ENCODE measurements at places on chromosomes 5 and 9.

DNA sequence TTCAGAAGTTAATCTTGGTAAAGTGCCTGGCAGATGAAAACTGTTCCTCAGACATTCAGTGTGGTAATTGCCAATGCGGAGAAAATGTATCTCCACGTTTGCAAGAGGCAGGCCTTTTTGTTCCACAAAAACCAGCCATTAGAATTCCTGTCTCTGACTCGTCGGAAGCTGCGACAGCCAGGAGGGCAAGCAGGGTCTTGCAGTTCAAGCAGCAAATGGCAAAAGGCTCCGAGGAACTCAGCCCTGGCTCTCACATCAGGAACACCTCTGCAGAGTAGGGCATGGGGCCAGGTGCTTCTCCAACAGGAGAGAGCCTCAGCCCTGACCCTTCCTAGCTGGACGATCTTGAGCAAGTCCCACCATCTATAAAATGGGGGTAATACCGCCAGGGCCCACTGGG lies 69.0 kb upstream of the CPLX2 start:
- DNase-seq, result no peak

GRCh38 chr5:59766427-59767210 lies 126.9 kb downstream of the PDE4D start:
- no peak for DNase-seq

DNA sequence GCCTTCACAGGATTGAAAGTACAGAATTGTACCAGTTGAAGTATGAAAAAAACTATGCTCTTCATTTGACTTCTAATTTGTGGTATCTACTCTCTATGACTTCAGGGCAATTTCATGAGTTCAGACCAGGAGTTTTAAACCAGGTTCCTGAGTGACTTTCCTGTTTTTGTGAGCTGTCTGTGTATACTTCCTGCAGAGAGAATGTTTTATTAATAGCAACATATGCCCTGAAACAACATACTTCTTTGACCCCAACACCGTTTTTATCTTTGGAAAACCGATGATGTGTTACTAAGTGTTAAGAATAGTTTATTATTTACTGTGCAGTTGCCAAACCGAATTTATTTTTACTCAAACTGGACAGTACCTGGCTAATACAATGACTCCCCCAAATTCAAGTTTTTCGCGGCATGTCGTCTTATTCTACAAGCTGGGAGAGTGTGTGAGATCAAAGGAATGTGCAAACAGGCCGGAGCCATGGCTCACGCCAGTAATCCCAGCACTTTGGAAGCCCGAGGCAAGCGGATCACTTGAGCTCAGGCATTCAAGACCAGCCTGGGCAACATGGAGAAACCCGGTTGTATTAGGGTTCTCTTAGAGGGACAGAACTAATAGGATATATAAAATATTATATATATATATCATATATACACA lies 58.7 kb upstream of the ERBIN start:
- DNase-seq, result no peak

- DNase-seq, result no peak
These were observed 69.0 kb downstream of the TRIO start for GRCh38 chr5:14211818-14212803.

GRCh38 chr5:113340537-113340936 lies 94.3 kb downstream of the TSSK1B start:
- DNase-seq, result no peak

- peak; percentile 9 for DNase-seq
These were observed 52.4 kb downstream of the DMRT1 start for GRCh38 chr9:893843-894420.

- peak; percentile 52 for DNase-seq
These were observed 5.4 kb upstream of the TIFAB start for GRCh38 chr5:135457424-135458071.

DNA sequence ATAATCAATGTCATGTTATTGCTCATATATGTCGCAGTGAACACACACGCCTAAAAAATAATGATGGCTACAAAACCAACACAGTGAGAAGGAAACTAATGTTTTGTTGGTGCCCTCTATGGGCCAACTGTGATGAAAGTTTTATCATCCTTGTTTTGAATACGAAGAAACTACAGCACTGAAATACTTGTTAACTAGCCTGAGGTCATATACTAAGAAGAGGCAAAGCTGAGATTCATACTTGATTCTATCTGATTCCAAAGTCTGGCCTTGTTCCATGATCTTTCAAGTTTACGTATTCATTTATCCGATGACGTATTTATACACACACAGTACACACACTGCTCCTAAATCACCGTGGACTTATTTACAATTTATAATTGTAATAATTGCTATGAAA lies 16.1 kb upstream of the DRD1 start:
- no peak for DNase-seq

- DNase-seq, result no peak
These were observed 157.8 kb downstream of the ARHGEF28 start for GRCh38 chr5:73783828-73784227.

DNA sequence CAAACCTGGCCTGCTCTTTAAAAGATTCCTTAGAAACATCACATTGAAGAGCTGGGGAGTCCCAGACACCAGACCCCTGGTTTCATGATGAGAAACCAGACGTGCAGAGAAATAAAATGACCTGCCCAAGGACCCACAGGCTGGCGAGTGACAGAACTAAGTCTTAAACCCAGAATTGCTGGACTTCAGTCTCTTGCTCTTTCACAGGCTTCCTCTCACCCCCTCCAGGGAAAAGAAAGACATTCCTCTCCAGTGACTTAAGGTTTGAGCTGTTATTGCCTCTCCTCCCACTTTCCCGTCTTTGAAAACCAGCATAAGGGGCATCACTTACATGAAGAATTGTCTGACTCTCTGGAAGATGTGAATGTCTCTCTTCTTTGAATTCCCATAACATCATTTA lies 535.2 kb downstream of the IRX1 start:
- DNase-seq, result no peak

DNA sequence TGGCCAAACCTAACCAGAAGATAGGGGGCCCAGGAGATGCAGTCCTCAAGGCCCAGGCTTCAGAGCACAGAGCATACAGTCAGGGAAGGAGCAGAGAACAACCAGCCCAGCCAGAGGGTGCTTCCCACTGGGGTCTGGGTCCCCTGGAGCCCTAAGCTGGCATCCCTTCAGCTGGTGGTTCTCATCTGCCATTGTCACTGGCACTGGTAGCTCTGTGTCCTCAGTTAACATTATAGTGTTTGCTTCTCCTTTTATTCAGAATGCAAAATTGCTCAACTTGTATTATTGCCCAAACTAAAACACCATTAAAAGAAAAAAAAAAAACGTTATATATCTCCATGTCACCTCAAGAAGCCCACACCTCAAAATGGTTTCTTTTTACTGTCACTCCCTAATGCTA lies 219.2 kb downstream of the ENC1 start:
- no peak for DNase-seq

DNA sequence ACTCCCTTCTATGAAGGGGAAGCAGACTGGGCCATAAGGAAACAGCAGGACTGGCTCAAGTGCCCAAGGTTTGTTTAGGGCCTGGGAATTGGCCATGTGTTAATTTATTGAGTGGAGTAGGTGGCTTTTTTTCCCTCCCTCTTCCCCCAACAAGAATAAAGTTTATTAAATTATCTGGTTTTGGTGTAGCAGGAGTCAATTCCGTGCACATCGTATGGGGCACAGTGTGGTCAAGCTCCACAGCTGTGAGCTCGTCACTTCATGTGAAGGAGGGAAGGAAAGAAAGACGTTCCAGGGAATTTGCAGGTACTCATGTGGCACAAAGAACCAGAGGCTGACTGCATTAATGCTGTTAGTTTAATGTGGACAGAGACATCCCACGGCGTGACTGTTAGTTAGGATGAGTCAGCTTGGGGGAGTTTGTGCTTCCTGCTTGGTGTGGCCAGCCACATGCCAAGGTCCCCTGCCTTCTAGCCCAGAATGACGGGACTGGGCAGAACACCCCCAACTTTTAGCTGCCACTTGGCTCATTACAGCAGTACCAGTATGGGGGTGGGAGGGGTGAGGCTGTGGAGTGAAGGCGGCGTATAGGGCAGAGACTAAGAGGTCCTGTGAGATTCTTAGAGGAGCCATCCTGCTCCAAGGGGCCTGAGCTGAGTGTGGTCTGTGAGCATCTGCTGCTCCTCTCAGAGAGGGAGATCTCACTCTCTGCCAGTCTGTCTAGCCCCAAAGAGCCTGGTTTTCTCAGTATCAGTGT lies 33.2 kb downstream of the CSF1R start:
- DNase-seq, result no peak

DNA sequence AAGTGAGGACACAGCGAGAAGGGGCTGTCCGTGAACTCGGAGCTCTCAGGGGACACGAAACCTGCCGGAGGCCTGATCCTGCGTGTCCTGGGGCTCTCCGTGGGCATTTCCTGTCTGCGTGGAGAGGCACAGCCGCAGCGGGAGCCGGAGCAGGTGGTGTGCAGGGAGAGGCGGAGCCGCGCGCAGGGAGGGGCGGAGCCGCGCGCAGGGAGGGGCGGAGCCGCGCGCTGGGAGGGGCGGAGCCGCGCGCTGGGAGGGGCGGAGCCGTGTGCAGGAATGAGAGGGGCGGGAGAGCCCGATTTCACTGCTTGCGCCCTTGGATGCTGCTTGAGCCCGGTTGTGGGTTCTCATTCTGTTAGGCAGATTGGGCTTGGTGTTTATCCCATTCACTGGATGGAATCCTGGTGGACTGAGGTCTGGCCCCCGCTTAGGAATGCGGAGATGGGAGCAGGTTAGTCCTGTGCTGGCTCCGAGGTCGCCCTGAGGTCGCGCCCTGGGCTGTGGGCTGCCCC lies 26.7 kb downstream of the NDUFS6 start:
- DNase-seq, result no peak

GRCh38 chr9:98942906-98943681 lies 613 bp upstream of the COL15A1 start:
- DNase-seq, result no peak

DNA sequence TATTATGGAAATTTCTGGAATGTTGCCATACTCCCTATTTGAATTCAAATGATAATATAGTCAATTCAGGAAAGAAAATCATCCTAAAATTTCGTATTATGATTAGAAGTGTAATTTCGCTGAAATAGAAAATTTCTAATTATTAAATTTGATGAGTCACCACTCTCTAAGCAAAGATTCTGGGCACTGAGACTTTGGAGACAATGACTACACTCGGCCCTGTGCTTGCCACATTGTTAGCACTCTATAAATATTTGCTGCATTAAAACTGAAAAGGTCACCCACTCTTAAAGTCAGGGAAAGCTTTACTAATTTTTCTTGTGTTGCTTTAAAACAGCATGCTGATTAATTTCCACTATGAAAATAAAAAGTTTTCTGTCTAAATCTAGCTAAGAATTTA lies 240.3 kb downstream of the TLE4 start:
- DNase-seq, result no peak

DNA sequence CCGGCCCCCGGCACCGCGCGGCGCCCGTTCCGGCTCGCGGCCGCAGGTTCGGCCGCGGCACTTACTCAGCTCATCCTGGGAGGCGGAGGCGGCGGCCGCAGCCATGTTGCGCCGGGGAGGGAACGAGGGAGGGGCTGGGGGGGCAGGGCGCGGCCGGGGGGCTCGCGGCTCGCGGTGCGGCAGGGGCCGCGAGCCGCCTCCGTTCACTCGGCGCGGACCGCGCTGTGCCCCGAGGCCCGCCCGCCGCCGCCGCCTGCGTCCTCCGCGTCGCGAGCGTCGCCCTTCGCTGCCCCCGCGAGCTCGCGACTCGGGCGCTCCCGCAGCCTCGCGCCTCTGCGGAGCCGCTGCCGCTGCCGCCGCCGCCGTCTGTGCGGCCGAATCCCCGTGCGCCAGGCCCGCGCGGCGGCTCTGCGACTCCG lies 735 bp downstream of the ECPAS start:
- DNase-seq, result peak; percentile 26

- DNase-seq, result no peak
These were observed 27.6 kb downstream of the ACTL7A start for GRCh38 chr9:108889649-108890067.

DNA sequence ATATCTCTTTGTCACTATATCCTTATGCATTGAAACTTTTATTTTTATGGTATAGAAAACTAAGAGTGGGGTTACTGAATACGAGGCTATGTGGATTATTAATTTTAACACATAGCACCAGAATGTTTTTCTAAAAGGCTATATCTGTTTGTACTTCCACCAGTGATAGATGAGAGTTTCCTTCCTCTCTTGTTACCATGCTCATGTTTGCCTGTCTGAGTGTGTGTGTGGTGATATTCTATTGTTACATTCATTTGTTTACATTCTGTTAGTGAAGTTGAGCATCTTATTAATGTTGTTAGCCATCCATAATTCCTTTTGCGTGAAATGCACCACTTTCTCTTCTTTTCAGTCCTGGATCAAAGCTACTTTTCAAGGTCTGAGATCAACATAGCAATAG lies 54.1 kb upstream of the ALDH1A1 start:
- no peak for DNase-seq

GRCh38 chr5:74938250-74938933 lies 72.2 kb upstream of the FAM169A start:
- no peak for DNase-seq

GRCh38 chr5:173234129-173234790 lies 746 bp downstream of the NKX2-5 start:
- no peak for DNase-seq

DNA sequence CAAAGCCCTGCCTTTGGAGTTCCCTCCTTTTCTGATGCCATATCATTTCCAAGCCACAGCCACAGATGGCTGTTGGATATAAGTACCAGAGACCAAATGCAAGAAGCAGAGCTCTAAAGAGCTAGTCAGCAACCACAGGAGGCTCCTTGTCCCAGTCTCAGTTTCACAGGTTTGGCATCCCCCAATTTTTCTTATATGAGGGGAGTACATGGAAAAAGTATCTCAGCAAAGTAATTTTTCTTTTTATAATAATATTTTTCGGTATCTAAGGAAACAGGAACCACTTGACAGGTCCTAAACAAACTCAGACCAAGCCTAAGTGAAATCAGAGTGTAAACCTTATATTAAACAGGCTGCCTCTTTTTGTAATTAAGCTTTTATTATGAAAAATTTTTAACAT lies 20.1 kb downstream of the GZMK start:
- DNase-seq, result no peak

DNA sequence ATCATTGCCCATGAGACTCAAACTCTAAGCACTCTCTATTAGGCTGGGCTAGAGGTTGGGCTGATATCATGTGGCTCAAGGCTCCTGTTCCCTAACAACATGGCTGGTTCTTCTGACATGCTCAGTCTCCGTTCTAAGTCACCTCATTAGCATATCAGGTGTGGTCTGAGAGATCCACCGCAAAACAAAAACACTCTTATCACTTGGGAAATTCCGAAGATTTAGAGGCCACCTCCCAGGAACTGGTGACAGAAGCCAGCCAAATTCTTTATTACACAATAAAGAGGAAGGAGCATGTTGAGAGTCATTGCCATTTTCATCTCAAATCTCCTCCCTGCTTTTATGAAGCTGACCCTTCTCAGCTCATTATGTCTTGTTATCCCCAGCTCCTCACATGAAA lies 107.6 kb downstream of the MSX2 start:
- DNase-seq, result no peak

- no peak for DNase-seq
These were observed 139.7 kb downstream of the CRB2 start for GRCh38 chr9:123495731-123496130.

GRCh38 chr5:135462304-135462703 lies 10.2 kb upstream of the TIFAB start:
- DNase-seq, result peak; percentile 16

DNA sequence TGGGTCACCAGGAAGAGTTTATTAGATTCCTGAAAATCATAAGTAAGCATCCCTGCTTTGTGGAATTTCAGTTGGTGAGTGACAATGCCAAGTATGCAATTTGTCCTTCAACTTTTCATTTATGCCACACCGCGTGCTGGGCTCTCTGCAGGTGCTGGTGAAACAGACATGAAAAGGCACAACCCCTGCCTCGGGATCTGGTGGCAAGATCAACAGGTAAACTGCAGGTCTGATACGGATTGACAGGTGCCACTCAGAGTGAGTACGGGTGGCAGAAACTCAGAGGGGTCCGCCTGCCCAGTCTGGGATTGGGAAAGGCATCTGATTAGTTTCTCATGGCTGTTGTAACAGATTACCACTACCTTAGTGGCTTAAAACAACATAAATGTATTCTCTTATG lies 40.5 kb downstream of the BOD1 start:
- no peak for DNase-seq
